Kidney (tissue), 22 donors: ENCODE measurements at places on chromosomes 7 and 10. TPM values are rescaled to one million over a fixed set of nuclear protein-coding genes. Genes with fewer than 3 reads are reported as not detected.

- H3K4me3 ChIP-seq: no peak overlapping the region
- H3K36me3 ChIP-seq: no peaks in the 10 kb centered on the region
- H3K4me1 ChIP-seq: no peaks in the 10 kb centered on the region
- H3K27me3 ChIP-seq: no peaks in the 10 kb centered on the region
These were observed 43.0 kb upstream of the OPN4 start for GRCh38 chr10:86611386-86611785.

DNA sequence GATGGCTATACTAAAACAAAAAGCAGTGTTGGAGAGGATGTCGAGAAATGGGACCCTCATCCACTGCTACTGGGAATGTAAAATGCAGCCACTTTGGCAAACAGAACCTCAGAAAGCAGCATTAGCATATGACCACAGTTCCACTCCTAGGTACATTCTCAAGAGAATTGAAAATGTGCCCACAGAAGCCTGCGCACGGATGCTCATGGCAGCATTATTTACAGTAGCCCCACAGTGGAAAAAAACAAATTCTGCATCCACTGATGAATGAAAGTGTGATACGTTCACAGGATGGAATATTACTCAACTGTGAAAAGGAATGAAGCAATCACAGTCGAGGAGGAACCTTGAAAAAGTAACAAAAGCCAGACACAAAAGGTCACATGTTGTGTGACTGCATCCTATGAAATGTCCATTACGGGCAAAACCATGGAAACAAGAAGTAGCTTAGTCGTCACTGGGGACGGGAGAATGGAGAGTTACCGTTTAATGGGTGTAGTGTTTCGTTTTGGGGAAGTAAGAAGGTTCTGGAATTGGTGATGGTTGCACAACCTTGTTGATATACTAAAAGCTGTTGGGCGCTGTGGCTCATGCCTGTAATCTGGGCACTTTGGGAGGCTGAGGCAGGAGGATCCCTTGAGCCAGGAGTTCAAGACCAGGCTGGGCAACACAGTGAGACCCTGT lies 2.5 kb upstream of the UPK3B start:
- H3K36me3 ChIP-seq: no peaks in the 10 kb centered on the region
- H3K4me1 ChIP-seq: no peaks in the 10 kb centered on the region
- no peak overlapping the region for H3K27ac ChIP-seq
- no peak for DNase-seq
- no peak overlapping the region for H3K4me3 ChIP-seq

GRCh38 chr10:47195274-47195885 lies 104.6 kb upstream of the GDF10 start:
- no peak overlapping the region for H3K27ac ChIP-seq
- H3K27me3 ChIP-seq: no peaks in the 10 kb centered on the region
- peaks cover 3% of the 10 kb centered on the region for H3K4me1 ChIP-seq
- no peak overlapping the region for H3K4me3 ChIP-seq
- no peak for DNase-seq
- no peaks in the 10 kb centered on the region for H3K36me3 ChIP-seq

- H3K27me3 ChIP-seq: no peaks in the 10 kb centered on the region
- no peak overlapping the region for H3K27ac ChIP-seq
- H3K4me1 ChIP-seq: no peaks in the 10 kb centered on the region
- no peaks in the 10 kb centered on the region for H3K36me3 ChIP-seq
- DNase-seq: no peak
- H3K4me3 ChIP-seq: no peak overlapping the region
These were observed 198.3 kb upstream of the CELF2 start for GRCh38 chr10:10819206-10819856.

- H3K4me3 ChIP-seq: no peak overlapping the region
- H3K27ac ChIP-seq: no peak overlapping the region
- H3K4me1 ChIP-seq: no peaks in the 10 kb centered on the region
- H3K27me3 ChIP-seq: no peaks in the 10 kb centered on the region
- H3K36me3 ChIP-seq: no peaks in the 10 kb centered on the region
These were observed 312.4 kb downstream of the CACNA2D1 start for GRCh38 chr7:82131215-82131614.

GRCh38 chr10:73873838-73874215 lies 528 bp downstream of the CAMK2G start:
- H3K4me3 ChIP-seq: no peak overlapping the region
- H3K27ac ChIP-seq: no peak overlapping the region
- DNase-seq: peak; percentile 86
- H3K36me3 ChIP-seq: no peaks in the 10 kb centered on the region
- H3K4me1 ChIP-seq: no peaks in the 10 kb centered on the region

- no peak for DNase-seq
- H3K4me3 ChIP-seq: peak overlapping the region; percentile 63
- peak overlapping the region; percentile 56 for H3K27ac ChIP-seq
These were observed 2.8 kb downstream of the INHBA start for GRCh38 chr7:41700044-41700471.

Gene SLC13A1
- total RNA-seq: 10.1 TPM

Gene HACD1
- total RNA-seq: 11.6 TPM

Gene KCNK18
- total RNA-seq: not detected

Gene KIF11
- 1.6 TPM for total RNA-seq

Gene EPHB6
- 17.4 TPM for total RNA-seq
